CD4-positive, alpha-beta T cell treated with Interferon alpha-2 for 1 hour (primary cell): ENCODE measurements at places on chromosomes 16 and 17.
A peak's percentile ranks its signal among the peaks of the same experiment; 100 is the strongest.

GRCh38 chr17:65987988-65988387, 203.9 kb downstream of the CEP112 start:
- no peak for DNase-seq

DNA sequence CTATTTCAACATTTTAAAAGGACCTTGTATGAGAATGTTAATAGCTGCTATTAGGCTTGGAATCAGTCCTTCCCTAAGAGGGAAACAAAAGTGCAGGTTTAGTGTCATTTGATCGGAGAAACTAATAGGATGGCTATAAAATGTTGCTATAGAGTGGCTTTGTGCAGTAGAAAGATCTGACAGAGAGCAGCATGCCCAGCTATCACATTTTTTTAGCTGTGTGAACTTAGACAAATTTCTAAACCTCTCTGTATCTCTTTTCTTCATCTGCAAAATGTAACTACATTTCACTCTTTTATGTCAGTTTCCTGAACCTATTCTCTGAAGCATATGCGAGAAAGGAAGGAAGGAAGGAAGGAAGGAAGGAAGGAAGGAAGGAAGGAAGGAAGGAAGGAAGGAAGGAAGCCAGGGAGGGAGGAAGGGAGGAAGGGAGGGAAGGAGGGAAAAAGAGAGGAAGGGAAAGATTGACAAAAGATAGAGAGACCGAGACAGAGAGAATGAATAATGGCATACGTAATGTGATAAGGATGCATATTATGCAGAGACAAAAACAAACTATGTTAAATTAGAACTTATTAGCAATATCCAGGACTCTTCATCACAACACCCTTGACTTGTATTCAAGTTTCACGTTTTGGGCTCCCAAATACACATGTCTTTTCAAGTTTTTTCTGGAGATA, 52.6 kb upstream of the CDH8 start:
- no peak for DNase-seq

DNA sequence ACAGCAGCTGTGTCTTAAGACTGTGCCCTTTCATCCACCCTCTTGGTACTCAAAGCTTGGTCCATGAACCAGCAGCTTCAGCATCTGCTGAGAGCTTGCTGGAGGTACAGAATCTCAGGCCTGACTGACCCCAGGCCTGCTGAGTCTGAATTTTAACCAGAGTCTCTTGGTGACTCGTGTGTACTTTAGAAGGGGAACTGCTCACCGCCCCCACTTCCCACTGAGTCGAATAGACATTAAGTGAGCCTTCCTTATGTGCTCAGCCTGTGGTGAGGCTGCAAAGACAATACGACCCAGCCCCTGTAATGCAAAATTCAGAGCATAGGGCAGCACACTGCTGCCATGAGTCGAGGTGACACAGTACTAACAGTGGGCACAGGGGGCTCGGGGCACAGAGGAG, 662.8 kb downstream of the WWOX start:
- no peak for DNase-seq

GRCh38 chr17:77846531-77847085, 111.9 kb upstream of the TNRC6C start:
- DNase-seq = no peak

DNA sequence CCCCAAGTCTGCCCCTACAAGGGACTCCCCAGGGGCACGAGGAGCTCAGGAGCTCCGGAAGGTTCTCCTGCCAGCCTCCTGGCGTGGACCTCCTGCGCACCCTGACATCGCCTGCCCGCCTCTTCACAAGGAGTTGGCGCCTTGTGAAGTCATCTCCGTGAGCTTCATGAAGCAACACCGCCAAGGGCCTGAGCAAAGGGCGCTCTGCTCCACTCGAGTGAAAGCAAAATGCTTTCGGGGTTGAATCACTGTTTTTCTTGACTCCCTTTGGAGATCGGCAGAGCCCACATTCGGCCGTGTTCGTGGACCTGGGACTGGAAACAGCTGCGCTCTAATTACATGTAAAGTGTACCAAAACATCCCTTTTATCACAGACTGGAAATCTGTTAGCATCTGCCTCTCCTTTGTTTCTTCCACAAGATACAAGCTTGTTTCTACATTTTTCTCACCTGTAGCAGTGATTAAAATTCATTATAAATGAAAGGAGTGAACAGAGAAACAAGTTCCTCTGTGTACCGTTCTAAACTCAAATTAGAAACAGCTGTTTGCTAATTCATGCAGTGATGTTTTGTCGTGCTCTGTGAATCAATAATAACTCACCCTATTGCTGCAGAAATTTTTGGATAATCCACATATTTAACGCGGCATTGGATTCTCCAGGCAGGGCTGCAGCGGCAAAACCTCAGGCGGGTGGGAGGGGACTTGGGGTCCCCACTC, 203.3 kb downstream of the ZNF423 start:
- DNase-seq = no peak

- DNase-seq = peak; percentile 71
These were observed 49.7 kb downstream of the TUBD1 start for GRCh38 chr17:59842901-59843652.

DNA sequence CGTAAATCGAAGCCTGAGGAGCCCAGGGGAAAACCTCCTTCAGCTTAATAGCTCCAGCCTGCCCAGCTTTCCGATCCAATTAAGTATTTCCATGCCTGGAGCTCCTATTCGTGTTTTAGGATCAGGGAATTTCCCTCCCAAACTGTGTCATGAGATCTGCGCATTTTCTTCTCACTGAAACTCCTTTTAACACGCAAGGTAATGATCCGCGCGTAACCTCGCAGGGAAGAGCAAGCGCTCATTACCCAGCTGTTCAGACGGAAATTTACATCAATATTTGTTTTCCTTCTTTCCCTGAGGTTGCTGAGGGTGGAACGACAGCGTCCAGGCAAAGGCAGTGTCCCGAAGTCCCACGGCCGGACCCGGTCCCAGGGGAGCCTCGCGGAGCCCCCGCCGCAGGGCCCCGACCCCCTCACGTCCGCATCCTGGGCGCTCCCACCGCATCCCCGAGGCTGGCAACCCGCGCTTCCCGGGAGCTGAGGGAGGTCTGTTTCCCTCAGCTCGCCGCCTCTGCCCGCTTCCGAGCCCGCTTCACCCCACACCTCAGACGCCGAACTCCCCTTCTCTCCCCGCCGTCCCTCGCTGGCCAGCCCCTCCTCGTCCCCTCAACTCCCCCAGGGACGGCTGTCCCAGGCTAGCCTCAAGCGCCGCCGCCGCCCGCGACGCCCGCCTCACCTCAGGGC, 415 bp downstream of the ABCA5 start:
- no peak for DNase-seq

DNA sequence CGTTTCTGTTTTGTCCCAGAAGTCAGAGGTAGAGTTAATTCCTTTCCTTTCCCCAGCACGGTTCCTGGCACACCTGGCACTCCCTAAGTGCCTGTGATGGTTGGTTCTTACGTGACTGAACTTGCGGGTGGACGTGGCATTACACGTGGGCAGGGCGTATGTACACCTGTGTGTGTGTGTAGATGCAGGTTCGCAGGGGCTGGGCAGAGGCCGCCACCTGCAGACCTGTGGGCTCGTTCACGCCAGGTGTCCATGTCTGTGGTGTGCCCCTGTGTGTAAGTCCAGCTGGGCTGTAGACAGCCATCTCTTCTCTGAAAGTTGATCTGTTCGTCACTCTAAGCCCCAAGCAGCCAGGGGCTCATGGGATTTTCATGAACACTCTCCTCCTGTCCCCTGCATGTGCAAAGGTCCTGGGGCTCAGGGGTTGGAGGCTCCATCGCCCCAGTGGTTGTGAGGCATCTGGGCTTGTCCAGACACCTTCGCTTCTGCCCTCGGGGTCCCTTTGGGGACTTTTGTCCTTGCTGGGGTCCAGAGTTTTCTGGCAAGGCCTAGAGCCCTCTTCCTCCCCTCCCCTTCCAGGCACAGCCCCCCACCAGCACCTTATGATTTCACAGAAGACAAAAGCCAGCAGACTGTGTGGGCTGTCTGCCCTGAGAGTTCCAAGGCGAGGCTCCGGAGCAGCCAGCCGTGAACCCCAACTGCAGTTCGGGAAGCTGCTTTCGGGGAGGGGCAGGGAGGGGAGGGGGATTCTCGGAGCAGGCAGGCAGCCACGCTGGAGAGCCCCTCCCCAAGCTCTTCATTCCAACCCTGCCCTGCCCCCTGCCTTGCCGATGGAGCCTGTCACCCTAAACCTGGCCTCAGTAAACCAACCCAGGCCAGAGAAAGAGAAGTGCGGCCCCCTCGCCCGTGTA, 5.4 kb upstream of the FSCN2 start:
- no peak for DNase-seq

DNA sequence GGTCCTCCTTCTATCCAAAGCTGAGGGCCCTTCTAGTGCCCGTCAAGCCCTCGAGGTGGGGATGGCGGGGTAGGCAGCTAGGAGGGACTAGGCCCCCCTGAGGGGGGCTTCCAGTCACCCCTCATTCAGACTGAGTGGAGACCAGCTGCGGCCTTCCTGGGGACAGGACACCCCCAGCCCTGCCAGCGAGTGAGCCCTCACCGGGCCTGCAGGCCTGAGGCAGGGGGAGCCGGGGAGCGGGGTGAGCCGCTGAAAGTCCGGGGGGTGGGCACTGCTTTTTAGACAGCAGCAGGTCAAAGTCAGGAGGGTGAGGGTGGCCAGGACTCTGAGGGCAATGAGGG, 8.7 kb upstream of the KREMEN2 start:
- no peak for DNase-seq

DNA sequence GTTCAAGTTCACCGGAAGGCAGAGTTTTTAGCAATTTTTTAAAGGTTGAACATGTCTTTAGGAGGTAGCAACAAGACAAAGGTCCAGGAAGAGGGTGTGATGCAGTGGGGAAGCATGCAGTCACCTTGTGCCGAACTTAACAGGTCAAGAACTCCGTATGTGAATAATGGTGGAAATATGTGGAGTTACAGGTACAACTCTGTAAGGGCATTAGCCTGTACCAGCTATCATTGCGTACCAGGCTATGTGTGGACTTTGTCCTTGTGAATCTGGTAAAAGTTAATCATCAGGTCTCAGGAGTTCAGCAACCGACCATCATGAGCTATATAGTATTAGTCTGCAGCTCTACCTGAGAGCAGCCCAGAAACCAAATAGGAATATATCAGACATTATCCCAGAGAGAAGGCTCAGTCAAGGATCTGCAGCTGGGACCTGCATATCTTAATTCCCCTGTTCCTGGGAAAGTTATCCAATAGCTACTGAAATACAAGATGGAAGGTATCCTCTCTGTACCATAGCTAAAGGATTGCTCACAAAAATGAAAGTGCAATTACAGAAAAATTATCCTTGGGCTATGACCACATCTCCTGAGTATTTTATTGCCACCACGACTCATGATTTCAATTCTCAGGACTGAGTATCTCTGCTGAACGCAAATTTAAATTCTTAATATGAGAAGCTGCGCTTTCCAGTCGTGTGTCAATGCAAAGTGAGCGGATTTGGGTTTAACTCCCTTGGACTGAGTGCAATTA, 469.3 kb downstream of the CDH13 start:
- DNase-seq = no peak
